Activated CD4-positive, alpha-beta T cell treated with anti-CD3 and anti-CD28 coated beads, Interleukin-2, amount 50 U/mL, for 4 hours (primary cell): ENCODE measurements at places on chromosomes 2 and 18.

GRCh38 chr2:37711308-37711731 lies 39.9 kb upstream of the CDC42EP3 start:
- DNase-seq: no peak

DNA sequence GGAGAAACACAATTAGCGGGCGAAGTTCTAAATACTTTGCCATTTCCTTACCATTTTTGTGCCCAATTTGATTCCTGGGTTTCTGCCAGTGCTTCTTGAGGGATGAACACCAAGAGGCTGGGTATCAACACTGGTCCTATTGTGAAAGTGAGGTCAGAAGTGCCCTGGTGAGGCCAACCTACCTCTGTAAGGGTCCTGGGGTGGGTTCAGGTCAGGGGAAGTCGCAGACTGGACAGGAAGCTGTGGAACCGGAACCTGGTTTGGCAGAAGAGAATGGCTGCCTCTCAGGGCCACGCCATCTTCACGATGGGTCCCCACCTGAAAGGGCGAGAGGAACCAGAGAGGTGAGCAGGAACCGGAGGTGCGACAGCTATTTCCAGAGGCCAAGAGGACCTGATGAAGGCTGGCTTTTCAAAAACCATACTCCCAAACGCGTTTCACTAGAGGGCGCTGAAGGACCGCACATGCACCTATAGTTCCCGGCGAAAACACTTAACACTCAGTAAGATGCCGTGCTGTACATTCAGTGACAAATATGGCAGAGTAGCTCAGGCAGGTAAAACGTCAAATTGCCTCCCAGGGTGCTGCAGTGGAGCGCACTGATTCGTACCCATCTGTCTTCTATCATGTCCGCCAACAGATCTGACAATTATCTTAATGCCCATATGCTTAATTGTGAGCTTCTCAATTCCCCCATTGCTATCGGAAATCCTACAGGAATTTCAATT lies 275.3 kb upstream of the CCDC68 start:
- no peak for DNase-seq

- no peak for DNase-seq
Observed at GRCh38 chr2:38438883-38439612, 62.0 kb upstream of the ATL2 start.

- DNase-seq: no peak
Observed at GRCh38 chr2:20752293-20752692, 70.6 kb downstream of the LDAH start.

- DNase-seq: no peak
Observed at GRCh38 chr2:27925766-27926472, 35.4 kb downstream of the BABAM2 start.

DNA sequence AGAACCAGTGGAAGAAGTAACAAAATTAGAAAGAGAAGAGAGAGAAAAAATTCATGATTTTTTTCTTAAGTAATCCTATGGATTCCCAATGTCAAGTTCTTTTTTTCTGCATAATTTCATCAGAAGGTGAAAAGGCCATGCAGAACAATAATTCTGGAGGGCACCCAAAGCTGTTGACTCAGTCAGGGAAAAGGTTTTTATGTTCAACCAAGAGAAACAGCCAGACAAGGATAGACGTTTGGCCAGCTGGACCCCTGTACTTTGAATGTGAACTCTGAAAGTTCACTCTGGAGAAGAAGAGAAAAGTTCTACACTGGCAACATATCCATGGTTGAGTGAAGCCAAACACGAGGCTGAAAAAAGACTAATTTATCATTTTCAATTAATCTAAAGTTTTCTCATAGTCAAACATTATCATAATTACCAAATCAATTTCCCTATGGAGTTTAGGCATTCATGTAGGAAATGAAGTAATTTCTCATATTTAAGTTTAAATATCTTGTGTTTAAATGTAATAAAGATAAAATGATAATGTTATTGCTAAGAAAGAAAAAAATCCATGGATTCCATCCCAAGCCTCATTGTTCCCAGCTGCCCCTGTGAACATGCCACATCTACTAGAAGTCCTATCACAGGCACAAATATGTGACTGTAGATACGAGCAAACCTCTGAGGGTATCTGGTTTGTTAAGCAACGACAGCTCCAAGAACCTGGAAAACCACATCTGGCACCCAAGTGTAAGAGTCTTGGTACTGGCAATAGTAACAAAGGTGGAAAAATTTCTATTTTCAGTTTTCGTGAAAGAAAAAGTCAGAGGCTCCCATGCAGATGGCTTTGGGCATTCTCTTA lies 742.7 kb upstream of the ACVR2A start:
- no peak for DNase-seq

DNA sequence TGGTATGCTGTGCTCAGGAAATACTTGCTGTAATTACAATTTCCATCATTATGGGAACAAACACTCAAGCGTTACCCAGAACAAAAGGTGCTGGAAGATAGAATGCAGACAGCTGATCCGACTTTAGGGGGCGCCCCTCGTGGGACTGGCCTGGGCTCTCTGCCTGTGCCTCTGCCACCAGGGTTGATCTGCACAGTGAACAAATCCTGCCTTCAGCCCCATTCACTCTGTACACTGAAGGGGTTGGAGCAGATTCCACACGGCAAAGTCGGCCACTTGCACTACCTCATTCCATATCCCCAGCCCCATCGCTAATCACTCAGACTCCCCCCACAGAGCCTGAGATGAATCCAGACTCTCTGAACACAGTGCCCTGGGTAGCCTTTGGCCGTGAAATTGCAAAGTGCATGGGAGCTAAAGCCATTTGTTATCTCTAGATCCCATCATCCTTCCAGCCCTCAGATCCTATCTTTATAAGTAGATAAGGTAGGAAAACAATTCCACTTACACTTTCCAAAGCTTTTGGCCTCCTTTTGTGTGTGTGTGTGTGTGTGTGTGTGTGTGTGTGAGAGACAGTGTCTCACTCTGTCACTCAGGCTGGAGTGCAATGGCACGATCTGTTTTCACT lies 69.3 kb downstream of the INPP5D start:
- DNase-seq: peak; percentile 22

DNA sequence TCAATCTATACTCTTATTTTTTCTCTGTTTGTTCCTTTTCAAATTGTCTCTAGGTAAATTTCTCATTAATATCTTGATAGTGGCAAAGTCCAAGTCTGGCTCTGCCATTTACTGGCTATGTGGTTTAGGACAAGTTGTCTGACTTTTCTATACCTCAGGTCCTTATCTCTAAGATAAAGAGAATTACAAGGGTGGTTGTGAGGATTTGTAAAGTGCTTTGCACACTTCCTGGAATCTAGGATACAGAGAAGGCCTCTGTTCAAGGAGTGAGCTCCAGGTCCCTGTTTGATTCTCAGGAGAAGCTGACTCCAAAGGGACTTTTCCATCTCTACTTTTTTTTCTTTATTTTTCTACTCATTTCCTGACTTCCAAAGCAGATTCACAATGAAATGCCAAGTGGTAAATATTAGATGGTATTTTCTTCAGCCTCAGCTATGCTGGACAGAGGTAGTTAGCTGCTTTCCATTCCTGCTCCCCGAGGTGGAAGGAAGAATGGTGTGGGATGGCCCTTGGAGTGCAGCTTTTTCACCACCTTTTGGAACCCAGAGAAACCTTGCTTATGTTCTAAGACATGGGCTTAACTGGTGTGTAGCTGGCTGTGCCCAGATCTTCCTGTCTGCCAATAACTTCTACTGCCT lies 90.5 kb downstream of the GALNT1 start:
- no peak for DNase-seq

GRCh38 chr2:77484026-77484425 lies 38.1 kb downstream of the LRRTM4 start:
- no peak for DNase-seq

GRCh38 chr2:204027091-204027490 lies 90.5 kb downstream of the ICOS start:
- no peak for DNase-seq

- no peak for DNase-seq
Observed at GRCh38 chr2:181458871-181459270, 1.7 kb downstream of the ITGA4 start.

DNA sequence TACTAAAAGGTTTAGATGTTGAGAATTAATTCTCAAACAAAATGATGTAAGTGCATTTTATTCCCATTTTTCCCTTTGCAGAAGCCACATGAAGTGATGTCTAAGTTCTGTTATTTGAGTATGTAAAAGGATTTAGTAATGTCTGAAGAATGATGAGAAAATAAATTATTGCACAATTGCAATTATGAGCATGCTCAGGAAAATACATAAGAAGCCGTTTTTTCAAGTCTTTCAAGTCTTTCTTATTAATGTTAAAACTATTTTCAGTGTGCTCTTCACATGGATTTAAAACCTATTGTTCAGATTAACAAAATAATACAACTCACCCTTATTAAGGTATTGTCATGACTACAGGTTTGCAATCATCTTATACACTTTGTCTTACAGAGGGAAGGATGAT lies 331.4 kb upstream of the NETO1 start:
- no peak for DNase-seq

- DNase-seq: no peak
Observed at GRCh38 chr2:71006955-71007799, 12.5 kb upstream of the TEX261 start.

- DNase-seq: no peak
Observed at GRCh38 chr2:224242561-224242960, 159.3 kb downstream of the FAM124B start.

DNA sequence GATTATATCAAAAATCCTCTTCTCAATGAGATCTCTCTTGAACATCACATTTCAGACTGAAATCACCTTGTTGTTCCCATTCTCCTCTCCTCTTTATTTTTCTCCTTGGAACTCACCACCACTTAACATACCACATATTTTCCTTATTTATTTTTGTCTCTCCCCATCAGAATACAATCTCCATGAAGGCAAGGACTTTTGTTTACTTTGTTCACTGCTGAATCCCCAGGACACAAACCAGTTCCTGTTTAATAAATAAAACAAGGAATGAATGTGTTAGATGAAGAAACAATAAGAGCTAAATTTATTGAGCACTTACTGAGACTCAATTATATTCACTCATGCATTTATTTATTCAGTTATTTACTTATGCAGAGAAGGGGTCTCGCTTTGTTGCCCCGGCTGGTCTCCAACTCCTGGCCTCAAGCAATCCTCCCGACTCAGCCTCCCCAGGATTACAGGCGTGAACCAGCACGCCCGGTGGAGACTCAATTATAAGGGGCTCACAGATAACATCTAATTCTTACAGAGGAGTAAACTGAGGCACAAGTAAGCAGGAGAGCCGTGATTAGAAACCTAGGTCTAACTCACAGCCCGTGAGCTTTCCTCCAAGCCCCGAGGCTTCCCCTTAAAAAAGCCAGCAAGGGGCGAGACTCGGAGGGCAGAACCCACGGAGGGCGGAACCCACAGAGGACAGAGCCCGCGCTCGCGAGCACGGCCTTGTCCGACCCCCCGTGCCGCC lies 616 bp upstream of the TAF1B start:
- no peak for DNase-seq

GRCh38 chr2:38121481-38121880 lies 45.5 kb upstream of the CYP1B1 start:
- no peak for DNase-seq

DNA sequence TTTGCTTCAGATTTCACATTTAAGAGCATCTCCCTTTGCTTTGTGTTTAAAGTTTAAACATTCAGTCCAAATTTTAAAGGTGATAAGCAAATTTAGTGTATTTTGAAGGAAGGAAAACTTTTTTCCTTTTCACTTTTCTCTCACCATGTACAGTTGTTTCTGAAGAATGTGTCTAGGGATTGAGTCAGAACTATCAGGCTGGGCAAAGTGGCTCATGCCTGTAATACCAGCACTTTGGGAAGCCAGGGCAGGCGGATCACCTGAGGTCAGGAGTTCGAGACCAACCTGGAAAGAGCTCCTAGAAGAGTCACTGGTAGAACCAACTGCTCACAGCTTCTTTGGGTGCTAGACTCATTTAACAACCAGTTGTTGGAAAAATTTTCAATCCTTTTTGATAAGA lies 327.0 kb upstream of the THUMPD2 start:
- DNase-seq: no peak

GRCh38 chr2:152504618-152505017 lies 169.6 kb downstream of the FMNL2 start:
- DNase-seq: no peak

DNA sequence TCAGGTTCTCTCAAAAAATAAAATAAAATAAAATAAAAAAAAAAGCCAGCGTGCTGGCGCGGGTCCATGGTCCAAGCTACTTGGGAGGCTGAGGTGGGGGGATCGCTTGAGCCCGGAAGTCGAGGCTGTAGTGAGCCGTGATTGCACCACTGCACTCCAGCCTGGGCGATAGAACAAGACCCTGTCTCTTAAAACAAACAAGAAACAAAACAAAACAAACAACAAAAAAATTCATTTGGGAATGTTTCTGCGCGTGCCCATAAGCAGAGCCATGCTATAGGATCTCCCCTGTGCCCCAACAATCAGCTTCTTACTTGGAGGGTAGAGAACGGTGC lies 16.4 kb upstream of the CD8A start:
- DNase-seq: no peak

GRCh38 chr2:127134833-127135830 lies 28.2 kb upstream of the BIN1 start:
- DNase-seq: no peak

DNA sequence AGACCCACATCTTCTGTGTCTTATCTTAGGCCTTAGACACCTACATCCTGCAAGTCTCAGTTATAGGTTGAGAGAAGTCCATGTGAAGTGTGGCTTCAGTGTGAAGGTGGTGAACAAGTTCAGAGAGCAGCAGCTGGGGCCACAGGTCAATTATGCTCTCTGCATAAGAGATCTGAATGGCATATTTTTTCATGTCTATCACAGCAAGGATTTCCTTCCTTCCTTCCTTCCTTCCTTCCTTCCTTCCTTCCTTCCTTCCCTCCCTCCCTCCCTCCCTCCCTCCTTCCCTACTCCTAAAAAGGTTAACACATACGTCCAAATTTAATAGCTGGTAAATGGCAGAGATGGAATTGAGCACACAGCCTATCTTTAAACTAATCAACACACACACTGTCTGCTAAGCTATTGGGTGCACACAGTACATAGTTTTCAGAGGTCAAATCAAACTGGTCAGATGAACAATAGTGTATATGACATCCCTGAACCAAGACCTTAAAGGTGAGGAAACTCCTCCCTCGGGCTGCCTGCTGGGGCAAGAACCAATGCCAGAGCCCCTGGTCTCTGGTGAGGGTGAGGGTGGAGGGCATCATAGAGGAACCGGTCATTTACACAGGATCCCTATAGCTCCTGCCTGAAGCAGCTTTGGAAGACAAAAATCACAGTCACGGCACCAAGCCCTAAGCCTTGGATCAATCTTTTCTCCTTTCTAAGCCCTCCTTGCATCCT lies 240.9 kb downstream of the ICOS start:
- no peak for DNase-seq

GRCh38 chr2:237132799-237133198 lies 47.1 kb downstream of the COPS8 start:
- DNase-seq: no peak

GRCh38 chr18:77131100-77131651 lies 1.4 kb downstream of the MBP start:
- DNase-seq: peak; percentile 75

DNA sequence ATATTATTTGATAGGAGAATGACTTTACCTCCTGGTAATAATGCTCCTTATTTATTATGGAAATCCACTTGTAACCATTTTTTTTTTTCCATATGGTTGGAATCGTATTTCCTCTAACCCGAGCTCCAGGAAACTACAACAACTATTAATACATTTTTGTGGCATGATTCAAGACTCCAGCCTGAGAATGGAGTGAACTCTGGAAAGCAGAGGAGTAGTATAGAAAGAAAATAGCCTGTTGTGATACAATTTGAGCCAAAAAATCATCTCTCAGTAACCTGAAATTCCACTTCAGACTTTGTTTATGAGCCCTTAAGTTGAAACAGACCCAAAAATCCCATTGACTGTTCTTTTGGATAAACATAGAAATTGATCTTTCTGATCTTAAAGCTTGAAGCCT lies 921.1 kb downstream of the SOCS6 start:
- DNase-seq: no peak
